A673 (cell line): ENCODE measurements at places on chromosomes 1 and 21. TPM values are rescaled to one million over a fixed set of nuclear protein-coding genes. Genes with fewer than 3 reads are reported as not detected.

Gene IVL
- total RNA-seq = not detected in 2 replicates

Gene NRIP1
- 14.6 and 15.4 TPM in 2 replicates for total RNA-seq

DNA sequence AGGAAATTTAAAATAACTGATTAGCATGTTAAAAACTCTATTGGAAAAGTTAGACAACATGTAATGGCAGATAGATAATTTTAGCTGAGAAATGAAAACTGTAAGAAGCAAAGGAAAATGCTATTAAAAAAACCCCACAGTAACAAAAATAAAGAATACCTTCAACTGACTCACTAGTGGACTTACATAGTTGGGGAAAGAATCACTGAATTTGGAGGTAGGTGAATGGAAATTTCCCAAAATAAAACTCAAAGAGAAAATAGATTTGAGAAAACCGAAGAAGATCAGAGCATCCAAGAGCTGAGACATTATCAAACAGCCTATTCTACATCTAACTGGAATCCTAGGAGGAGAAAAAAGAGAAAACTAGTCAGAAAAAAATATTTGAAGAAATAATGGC, 34.7 kb downstream of the PDE4B start:
- DNase-seq = no peak

- DNase-seq = no peak
Measured at GRCh38 chr1:18415448-18416027, 65.2 kb upstream of the KLHDC7A start.

GRCh38 chr21:23374155-23374554, 2233.1 kb downstream of the MRPL39 start:
- no peak for DNase-seq

Gene NECAP2
- total RNA-seq = 47.3 and 47.6 TPM in 2 replicates

Gene RNF186
- total RNA-seq = not detected in 2 replicates

DNA sequence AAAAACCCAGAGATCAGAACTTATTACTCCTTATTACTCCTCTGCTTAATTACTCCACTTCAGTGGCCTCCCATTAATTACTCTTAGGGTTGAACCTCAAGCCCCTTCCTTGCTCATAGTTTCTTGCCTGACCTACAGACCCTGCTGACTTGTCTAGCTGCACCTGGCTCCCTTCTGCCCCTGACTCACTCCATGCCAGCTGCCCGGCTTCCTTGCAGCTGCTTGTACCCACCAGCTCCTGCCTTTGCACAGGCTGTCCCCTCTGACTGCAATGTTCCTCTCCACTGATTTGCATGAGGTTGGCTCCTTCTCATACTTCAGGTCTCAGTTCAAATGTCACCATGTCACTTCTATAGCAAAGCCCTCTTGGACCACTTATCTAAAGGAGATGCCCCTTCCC, 1.9 kb upstream of the PTPRU start:
- no peak for DNase-seq

Gene GOLT1A
- total RNA-seq = not detected in 2 replicates

Gene VASH2
- 2.7 and 4.3 TPM in 2 replicates for total RNA-seq

GRCh38 chr1:7317888-7318287, 453.2 kb upstream of the VAMP3 start:
- DNase-seq = no peak

DNA sequence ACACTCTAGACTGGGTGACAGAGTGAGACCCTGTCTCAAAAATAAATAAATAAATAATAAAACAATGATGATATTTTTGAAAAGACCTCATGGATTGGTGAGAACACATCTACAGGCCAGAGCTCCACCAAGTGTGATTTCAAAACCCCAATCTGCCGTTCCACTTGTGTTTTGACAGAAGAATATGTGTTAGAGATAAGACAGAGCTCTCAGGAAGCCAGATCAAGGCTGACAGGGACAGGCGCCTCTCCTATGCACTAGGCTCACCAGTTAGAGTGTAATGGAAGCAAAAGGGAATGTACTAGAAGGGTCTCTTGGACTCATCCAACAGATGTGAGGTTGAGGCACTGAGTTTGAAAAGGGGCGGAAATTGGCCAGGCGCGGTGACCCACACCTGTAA, 110.7 kb upstream of the ERRFI1 start:
- DNase-seq = no peak

DNA sequence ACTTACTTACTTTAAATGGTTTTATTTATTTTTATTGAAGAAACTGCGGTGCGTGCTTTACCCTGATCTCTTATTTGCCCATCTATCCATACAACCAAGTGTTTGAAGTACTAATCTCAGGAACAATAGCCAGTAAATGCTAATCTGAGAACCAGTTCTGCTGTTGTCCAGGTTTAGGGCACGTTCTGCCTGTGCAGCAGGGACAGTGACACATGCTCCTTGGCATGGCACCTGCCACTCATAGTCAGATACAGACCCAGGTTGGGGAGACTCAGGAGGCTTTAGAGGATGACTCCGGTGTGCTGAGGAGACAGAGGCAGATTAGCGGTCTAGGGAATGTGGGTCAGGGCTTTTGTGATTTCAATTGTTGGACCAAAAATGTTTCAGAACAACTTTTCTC, 83.6 kb downstream of the NRIP1 start:
- no peak for DNase-seq

DNA sequence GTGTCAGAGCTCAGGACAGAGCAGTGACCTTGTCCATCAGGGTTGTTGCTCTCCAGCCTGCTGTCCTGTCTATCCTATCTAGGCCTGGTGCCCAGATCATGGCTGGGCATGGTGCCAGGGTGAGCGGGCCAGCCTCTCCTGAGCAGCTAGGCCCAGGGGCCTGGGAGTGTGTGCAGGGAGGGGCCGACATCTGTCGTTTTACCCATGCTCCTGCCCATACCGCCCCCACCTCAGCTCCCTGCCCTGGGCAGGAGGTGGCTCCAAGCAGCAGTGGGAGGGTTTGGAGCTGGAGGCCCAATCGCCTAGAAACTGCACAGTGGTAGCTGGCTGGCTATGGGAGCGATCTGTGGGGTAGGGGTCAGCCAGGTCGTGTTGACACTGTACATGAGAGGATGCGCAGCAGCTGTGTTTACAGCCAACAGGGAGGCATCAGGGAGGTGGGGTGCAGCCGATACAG, 6.5 kb downstream of the INSRR start:
- no peak for DNase-seq

DNA sequence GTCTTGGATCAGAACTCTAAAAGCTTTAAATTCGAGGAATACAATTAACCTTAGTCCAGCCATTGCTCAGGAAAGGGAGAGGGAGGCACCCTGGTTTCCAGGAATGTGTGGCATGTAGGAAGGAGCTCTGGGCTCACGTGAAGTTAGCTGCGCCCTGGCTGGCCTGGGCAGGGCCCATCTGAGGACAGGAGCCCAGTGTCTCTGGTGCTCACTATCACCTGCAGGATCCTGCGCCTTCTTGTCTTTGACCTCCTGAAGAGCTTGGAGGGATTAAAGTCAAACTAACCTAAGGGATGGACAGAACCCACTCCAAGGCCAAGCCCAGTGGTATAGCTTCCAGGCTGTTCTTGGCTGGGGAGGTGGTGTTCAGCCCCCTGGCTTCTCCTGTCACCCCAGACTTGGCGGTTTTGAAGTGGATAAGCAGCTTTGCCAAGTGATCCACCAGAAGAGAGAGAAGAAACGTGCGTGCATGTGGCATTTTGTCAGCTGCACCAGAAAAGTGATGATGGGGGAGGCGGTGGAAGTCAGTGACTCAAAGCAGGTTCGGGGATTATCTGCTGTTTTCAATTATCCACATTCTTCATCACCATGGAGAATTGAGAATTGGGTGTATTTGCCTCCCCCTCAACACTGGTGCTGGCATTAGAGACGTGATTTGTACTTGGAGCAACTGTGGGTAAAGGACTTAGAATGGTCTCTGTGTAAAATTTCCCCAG, 11.9 kb upstream of the KCNN3 start:
- peak; percentile 41 for DNase-seq

GRCh38 chr1:58619286-58620054, 42.4 kb upstream of the TACSTD2 start:
- DNase-seq = no peak

GRCh38 chr21:34669149-34669879, 520 bp downstream of the CLIC6 start:
- no peak for DNase-seq

DNA sequence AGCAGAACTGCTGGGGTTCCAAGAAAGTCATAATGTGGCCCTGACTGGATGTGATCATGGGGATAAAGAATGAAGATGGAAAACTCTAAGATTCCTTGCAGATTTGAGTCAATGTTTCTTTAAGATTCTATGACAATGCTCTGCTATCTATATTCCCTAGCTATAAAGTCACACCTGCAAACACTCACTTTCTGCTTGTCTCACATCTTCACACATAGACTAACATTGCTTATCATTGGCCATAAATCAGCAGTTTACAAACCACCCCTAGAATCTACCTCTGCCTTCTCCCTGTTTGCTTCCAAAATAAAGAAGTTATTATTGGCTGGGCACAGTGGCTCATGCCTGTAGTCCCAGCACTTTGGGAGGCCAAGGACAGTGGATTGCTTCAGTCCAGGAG, 33.1 kb upstream of the NPL start:
- DNase-seq = no peak

DNA sequence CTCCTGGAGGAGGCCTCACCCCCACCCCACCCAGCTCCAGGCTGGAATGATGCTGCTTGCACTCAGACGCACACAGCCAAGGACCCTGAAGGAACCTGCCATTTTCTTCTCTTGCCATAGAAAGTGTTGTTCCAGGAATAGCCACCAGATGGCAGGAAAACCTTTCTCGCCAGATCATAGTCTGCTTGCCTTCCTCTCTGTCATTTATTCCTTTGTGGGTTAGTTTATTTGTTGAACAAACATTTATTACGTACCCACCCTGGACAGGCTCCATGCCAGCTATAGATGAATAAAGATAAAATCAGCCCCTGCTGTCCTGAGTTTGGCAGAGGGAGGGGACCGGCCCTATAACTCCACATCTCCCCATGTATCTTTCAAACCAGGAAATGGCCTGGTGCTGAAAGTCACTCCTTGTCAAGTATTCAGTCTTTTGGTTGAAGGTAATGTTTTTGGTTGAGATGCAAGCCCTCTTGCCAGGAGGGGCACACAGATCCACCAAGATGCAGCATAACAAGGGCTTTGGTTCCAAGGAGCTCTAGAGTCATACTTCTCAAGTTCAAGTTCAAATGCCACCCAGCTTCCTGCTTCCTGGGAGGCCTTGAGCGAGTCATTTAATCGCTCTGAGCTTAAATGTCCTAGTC, 7.0 kb upstream of the KCNC4 start:
- DNase-seq = peak; percentile 79

Gene RNU1-1
- total RNA-seq = 1,866 and 1,908 TPM in 2 replicates

- no peak for DNase-seq
Measured at GRCh38 chr1:6981595-6981994, 196.3 kb downstream of the CAMTA1 start.
